ENCODE measurements at places on chromosomes 4 and X. TPM values are rescaled to one million over a fixed set of nuclear protein-coding genes. Genes with fewer than 3 reads are reported as not detected.

DNA sequence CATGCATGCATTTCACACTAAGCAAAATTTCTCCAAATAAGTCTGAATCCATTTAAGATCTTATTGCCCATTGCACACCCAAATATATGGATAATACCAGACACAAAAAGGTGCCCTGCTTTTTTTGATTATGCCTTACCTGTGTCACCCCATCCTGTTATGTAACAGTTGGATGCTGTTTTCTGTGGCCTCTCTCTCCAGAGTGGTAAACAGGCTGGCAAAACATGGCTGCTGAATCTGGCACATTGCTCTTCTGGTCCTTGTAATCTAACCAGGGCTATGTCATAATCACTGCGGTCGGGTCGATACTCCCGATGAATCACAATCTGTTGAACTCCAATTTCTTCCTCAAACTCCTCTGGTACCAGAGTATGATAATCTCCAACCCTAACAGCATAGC lies 70.1 kb downstream of the PRSS12 start:
- DNase-seq: peak; percentile 46

- no peak for DNase-seq
Measured at GRCh38 chr4:168573870-168574269, 77.0 kb downstream of the PALLD start.

DNA sequence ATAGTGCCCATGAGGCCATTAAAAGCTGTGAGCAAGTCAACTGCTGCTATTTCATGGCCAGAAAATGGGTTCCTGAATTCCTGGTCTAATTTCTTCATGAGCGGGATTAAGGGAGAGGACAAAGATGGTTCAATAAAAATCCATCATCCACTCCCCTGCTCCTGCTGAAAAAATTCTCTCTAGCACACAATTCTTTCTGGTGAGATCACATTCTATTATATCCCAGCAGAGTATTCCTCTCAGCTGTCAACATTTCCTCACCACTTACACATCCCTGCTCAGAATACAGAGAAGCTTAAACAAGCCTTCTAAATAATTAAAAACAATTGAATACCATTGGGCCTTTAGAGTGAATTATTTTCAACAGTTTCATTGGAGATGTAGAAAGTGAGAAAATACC lies 9.5 kb downstream of the CT47C1 start:
- DNase-seq: no peak

GRCh38 chr4:80096175-80096850 lies 23.3 kb upstream of the ANTXR2 start:
- no peak for DNase-seq

DNA sequence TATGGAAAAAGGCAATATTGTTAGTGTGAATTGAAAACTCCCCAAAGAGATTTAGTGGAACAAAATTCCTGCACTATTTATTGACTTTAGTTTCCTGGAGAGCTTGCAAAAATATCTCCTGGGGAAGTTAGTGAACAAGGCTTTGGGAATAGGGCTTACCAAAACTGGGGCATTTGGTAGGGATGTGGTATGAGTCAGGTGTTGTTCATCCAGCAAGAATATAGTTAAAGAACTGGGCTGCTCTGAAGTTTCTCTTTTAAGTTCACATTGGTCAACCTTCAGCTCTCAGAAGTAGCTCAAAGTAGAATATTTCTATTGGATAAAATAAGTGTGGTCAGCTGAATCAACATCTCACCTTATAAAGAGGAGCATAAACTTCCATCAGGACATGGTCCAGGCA lies 185.0 kb downstream of the CPE start:
- DNase-seq: peak; percentile 66

Gene IGFBP7
- total RNA-seq: 228 TPM

Gene RAPGEF2
- 19.4 TPM for total RNA-seq

Gene EIF4E
- 176 TPM for total RNA-seq

Gene PRRG1
- total RNA-seq: 12.6 TPM
